ENCODE measurements at places on chromosomes 6 and 20.

GRCh38 chr6:5398530-5398929, 137.2 kb downstream of the FARS2 start:
- DNase-seq: no peak

GRCh38 chr20:61671559-61671958, 394.1 kb downstream of the TAF4 start:
- no peak for DNase-seq

GRCh38 chr6:37160922-37161778, 8.8 kb upstream of the PIM1 start:
- DNase-seq: no peak

GRCh38 chr6:166848979-166849748, 107.2 kb downstream of the RNASET2 start:
- DNase-seq: no peak

GRCh38 chr6:33694401-33694931, 17.0 kb downstream of the UQCC2 start:
- DNase-seq: no peak

- no peak for DNase-seq
Observed at GRCh38 chr6:132272776-132273175, 128.5 kb downstream of the MOXD1 start.

GRCh38 chr6:147283460-147283859, 79.2 kb downstream of the STXBP5 start:
- no peak for DNase-seq

DNA sequence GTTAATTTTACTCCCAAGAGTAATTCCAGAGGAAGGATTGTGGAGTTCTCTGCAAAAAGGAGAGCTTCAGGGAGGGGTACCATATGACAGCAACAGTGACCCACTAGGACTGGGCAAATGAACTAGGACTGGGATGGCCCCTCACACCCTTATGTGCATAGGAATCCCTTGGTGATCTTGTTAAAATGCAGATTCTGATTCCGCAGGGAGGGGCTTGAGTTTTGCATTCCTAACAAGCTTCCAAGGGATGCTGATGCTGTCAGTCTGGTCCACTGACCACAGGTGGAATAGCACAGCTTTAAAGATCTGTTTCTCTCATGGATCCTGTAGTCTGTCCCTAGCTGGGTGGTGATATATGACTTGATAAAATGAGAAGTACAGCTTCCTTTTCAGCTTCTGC, 6.3 kb upstream of the FOXA2 start:
- DNase-seq: no peak
